Activated CD4-positive, alpha-beta T cell treated with anti-CD3 and anti-CD28 coated beads, Interleukin-2, amount 10 ng/mL, durations not matched to agents 24 days and 14 days (primary cell): ENCODE measurements at places on chromosomes 3 and 15. TPM values are rescaled to one million over a fixed set of nuclear protein-coding genes. Genes with fewer than 3 reads are reported as not detected.

DNA sequence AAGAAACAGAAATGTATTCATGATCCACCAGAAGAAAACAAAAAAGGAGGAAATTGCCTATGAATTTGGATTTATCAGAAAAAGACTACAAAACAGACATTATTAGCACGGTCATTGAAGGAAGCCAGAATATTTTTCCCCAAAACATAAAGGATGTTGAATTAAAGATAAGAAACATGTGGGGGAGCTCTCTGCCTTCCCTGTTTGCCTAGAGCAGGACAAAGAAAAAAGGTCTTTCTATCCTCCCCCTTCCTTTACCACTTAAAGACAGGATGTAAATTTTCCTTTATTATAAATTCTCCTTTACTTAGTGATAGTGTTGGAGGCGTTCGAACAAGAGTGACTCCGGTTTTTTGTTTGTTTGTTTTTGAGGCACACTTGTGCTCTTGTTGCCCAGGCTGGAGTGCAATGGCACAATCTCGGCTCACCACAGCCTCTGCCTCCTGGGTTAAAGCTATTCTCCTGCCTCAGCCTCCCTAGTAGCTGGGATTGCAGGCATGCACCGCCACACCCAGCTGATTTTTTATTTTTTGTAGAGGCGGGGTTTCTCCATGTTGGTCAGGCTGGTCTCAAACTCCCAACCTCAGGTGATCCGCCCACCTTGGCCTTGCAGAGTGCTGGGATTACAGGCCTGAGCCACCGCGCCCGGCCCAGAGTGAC, 14.9 kb upstream of the RPN1 start:
- no peak overlapping the region for H3K4me3 ChIP-seq
- no peak overlapping the region for H3K27ac ChIP-seq
- no peak for DNase-seq
- H3K4me1 ChIP-seq, result no peaks in the 10 kb centered on the region

OR5K2 gene
- not detected in 2 replicates for total RNA-seq

SCAANT1 gene
- total RNA-seq, result not detected in 2 replicates

- H3K4me3 ChIP-seq, result peak overlapping the region; percentile 88
- peaks cover 4% of the 10 kb centered on the region for H3K27me3 ChIP-seq
- peak overlapping the region; percentile 92 for H3K27ac ChIP-seq
- peak; percentile 90 for DNase-seq
- peaks cover 18% of the 10 kb centered on the region for H3K36me3 ChIP-seq
- H3K4me1 ChIP-seq, result peaks cover 40% of the 10 kb centered on the region
These were observed 731 bp downstream of the ZNF710 start for GRCh38 chr15:90001683-90002427.

THAP10 gene
- not detected in 2 replicates for total RNA-seq

IL5RA gene
- not detected in 2 replicates for total RNA-seq

DNA sequence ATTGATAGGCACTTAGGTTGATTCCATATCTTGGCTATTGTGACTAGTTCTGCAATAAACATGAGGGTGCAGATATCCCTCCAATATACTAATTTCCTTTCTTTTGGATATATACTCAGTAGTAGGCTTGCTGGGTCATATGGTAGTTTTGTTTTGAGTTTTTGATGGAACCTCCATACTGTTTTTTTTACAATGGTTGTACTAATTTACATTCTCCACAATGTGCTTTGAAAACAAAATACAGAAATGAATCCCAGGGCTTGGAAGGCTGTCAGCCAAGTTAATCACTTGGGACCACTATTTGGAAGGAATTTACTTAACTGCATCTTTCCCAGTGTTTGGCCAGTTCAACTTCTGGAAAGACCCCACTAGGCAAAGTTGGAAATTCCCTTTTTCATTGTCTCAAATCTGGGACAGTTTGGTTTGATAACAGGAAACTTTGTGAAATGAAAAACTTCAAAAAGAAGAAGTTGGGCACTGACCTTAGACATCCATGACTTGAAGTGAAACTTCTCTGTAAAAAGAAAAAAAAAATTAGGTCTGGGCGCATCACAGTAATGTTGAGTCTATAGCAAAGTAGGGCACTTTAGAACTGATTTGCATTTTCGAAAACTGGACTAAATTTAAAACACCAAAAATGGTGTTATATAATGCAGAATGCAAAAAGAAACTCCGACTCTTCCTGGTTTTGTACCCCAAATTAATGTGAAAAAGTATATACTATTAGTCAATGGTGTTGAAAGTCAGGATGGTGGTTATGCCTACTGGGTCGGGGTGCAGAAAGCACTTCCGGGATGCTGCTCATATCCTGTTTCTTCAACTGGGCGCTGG, 6.0 kb downstream of the CTSH start:
- peak overlapping the region; percentile 68 for H3K4me3 ChIP-seq
- peak overlapping the region; percentile 85 for H3K27ac ChIP-seq
- H3K36me3 ChIP-seq, result peaks cover 19% of the 10 kb centered on the region
- H3K27me3 ChIP-seq, result peaks cover 8% of the 10 kb centered on the region
- peaks cover 36% of the 10 kb centered on the region for H3K4me1 ChIP-seq

ADAMTS7 gene
- 1.3 TPM in 2 replicates for total RNA-seq

TMC3 gene
- total RNA-seq, result not detected in 2 replicates

- H3K36me3 ChIP-seq, result no peaks in the 10 kb centered on the region
- H3K4me1 ChIP-seq, result no peaks in the 10 kb centered on the region
- no peak overlapping the region for H3K27ac ChIP-seq
- H3K4me3 ChIP-seq, result no peak overlapping the region
- no peak for DNase-seq
These were observed 56.1 kb upstream of the CPNE4 start for GRCh38 chr3:132090921-132091320.

DNA sequence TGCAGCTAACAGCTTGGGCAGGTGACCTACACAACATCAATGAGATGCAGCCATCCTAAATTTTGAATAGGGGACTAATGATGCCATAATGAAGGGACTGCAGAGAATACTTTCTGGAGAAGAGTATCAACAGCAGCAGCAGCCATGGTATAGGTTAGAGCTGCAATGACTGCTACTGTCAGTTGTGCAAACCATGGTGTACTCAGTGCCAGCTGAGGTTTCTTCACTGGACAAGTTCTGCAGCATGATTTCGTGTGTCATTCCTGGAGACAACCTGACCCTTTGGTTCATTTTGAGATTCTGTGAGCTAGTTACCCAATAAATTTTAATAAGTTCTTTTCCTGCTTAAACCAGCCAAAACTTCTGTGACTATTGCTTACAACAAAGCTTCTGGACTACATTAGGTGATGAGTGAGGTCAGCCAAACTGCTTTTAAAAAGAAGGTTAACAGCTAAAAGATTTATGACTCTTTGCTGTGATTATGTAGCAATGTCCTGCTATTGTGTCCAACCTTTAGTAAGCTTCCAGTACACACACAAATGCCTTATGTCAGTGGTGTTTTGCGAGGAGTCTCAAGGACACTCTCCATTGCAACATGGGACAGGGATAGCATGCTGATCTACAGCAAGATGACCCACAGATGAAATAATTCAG, 4.8 kb upstream of the DAZL start:
- no peak overlapping the region for H3K27ac ChIP-seq
- H3K36me3 ChIP-seq, result no peaks in the 10 kb centered on the region
- no peaks in the 10 kb centered on the region for H3K4me1 ChIP-seq
- H3K27me3 ChIP-seq, result peaks cover 28% of the 10 kb centered on the region
- H3K4me3 ChIP-seq, result no peak overlapping the region
- DNase-seq, result no peak

DNA sequence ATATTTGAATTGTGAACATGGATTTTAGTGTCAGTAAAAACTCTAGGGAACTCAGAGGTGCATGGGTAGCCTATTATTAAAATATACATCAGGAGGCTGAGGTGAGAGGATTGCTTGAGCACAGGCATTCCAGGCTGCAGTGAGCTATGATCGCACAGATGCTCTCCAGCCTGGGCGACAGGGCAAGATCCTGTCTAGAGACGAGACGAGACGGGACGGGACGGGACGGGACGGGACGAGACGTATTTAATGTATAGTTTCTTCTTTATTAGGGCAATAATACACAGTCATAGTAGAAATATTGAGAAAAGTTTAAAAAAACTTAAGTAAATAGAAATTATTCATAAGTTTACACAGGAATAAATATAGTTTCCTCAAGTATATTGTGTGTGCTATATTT, 89.3 kb downstream of the DIPK2A start:
- H3K27ac ChIP-seq, result no peak overlapping the region
- H3K4me3 ChIP-seq, result no peak overlapping the region
- H3K4me1 ChIP-seq, result no peaks in the 10 kb centered on the region
- H3K27me3 ChIP-seq, result no peaks in the 10 kb centered on the region

CP gene
- not detected in 2 replicates for total RNA-seq

BOC gene
- 1.4 and 1.9 TPM in 2 replicates for total RNA-seq

STXBP5L gene
- total RNA-seq, result not detected in 2 replicates

DNA sequence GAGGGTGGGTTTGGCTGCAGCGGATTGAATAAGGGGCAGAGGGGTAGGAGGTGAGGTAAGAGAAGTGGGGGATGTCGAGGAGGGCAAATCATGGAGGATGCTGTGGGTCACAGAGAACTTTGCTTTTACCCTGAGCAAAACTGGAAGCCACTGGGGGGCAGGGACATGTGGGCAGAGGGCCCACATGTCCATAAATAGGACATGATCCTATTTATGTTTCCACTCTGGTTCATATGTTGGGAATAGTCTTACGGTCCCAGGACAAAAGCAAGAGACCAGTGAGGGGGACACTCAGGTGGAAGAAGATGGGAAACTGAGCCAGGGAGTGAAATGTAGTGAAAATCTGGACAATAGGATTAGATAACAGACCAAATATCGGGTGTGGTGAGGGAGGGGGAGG, 85.5 kb upstream of the MRPS22 start:
- no peak overlapping the region for H3K27ac ChIP-seq
- no peaks in the 10 kb centered on the region for H3K4me1 ChIP-seq
- H3K27me3 ChIP-seq, result peaks cover 7% of the 10 kb centered on the region

- no peaks in the 10 kb centered on the region for H3K27me3 ChIP-seq
- no peak for DNase-seq
- H3K36me3 ChIP-seq, result no peaks in the 10 kb centered on the region
- no peak overlapping the region for H3K4me3 ChIP-seq
- H3K27ac ChIP-seq, result no peak overlapping the region
These were observed 107.0 kb downstream of the ETFA start for GRCh38 chr15:76204109-76204845.

C2CD4A gene
- 0.05 and 0.24 TPM in 2 replicates for total RNA-seq

- H3K36me3 ChIP-seq, result no peaks in the 10 kb centered on the region
- H3K4me3 ChIP-seq, result no peak overlapping the region
- no peaks in the 10 kb centered on the region for H3K27me3 ChIP-seq
- no peaks in the 10 kb centered on the region for H3K4me1 ChIP-seq
These were observed 28.1 kb downstream of the TEX9 start for GRCh38 chr15:56393277-56393676.

- peak overlapping the region; percentile 43 for H3K27ac ChIP-seq
- peaks cover 6% of the 10 kb centered on the region for H3K36me3 ChIP-seq
- H3K4me3 ChIP-seq, result peak overlapping the region; percentile 51
- H3K4me1 ChIP-seq, result peaks cover 31% of the 10 kb centered on the region
- DNase-seq, result peak; percentile 87
These were observed 37.9 kb downstream of the RPL39L start for GRCh38 chr3:187101184-187102072.

DNA sequence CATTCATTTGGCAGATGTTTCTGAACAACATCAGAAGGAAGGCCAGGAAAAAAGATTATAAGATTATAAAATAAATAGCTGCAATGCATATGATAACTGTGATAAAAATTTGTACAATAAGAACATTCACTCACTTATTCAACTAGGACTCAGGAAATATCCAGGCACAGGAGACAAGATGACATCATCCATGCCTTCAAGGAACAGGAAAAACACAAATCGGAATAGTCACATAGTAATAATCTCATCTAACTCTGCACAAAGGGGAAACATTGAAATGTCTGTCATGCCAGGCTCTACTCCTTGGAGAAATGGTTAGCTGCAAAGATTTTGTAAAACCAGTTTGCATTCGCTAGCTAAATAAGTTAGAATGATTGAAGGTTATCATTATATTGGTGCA, 233.5 kb upstream of the AGTR1 start:
- H3K27me3 ChIP-seq, result no peaks in the 10 kb centered on the region
- no peak overlapping the region for H3K4me3 ChIP-seq
- no peaks in the 10 kb centered on the region for H3K4me1 ChIP-seq
- H3K27ac ChIP-seq, result no peak overlapping the region
- H3K36me3 ChIP-seq, result no peaks in the 10 kb centered on the region

- DNase-seq, result no peak
- H3K27me3 ChIP-seq, result peaks cover 8% of the 10 kb centered on the region
- H3K27ac ChIP-seq, result no peak overlapping the region
- H3K36me3 ChIP-seq, result no peaks in the 10 kb centered on the region
These were observed 280.5 kb downstream of the MBNL1 start for GRCh38 chr3:152549263-152549662.

DNA sequence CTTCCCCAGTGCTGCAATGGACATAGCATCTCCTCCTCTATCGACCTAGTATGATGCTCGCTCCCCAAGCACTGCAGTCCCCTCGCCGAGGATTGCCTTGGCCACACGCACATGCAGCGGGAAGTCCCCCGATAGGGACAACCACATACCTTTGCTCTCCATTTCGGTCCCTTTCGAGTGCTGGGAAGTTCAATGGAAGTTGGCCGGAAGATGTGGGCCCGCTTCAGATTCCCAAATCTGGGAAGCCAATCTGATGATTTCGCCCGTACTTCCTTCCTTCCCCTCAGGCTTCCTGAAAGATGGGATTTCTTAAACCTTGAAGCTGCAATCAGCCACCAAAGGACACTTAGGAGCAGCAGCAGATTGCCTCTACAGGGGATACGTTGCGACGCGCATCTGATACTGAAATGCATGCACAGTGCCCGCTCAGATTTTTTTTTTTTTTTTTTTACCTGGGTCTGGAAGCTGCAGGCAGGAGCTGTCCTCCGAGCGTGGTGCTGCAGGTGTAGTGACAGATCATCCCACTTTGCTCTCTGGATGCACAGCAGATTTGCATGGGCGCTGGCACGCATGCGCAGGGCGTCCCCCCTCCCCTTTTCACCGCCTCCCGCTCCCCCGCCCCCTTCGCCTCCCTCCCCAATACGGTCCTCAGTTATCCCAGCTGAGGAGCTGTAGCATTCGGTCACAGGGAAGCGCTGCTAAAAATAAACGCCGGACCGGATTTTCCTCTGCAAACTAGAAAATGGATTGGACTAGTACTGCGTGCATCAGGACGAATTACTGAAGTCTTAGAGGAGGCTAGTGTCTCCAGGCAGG, at the start of gene FGF12:
Gene FGF12 (minus strand): TSS at position 510 of the 816 bp plus-strand sequence.
- no peak within 1 kb of the TSS for H3K27ac ChIP-seq
- DNase-seq, result peak; percentile 58
- no peaks in the 10 kb centered on the region for H3K4me1 ChIP-seq
- H3K4me3 ChIP-seq, result no peak within 1 kb of the TSS

MUC20 gene
- 2.9 and 3.7 TPM in 2 replicates for total RNA-seq

C3orf49 gene
- not detected in 2 replicates for total RNA-seq

CAMK2N2 gene
- total RNA-seq, result 0.14 TPM in 2 replicates

DNA sequence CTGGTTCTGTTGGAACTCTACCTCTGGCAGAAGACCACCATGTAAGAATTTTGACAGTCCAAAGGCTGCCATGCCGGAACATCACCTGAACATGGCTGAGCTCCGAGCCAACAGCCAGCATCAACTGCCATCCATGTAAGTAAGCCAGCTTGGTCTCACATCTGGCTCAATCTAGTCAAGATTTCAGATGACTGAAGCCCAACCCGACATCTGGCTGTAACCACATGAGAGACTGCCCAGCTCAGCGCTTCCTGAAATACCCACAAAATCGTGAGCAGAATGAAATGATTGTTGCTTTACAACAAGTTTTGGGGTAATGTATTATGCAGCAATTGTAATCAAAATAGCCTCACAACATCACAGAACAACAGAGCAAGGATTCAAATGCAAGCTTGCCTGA, 32.9 kb downstream of the GHSR start:
- DNase-seq, result no peak
- H3K36me3 ChIP-seq, result no peaks in the 10 kb centered on the region
- H3K27me3 ChIP-seq, result peaks cover 34% of the 10 kb centered on the region
- no peak overlapping the region for H3K27ac ChIP-seq
- H3K4me1 ChIP-seq, result no peaks in the 10 kb centered on the region

CAMKV gene
- total RNA-seq, result 1.2 and 1.6 TPM in 2 replicates

GRCh38 chr3:23608650-23609049, 197.1 kb upstream of the UBE2E1 start:
- DNase-seq, result no peak
- peaks cover 2% of the 10 kb centered on the region for H3K27me3 ChIP-seq
- H3K36me3 ChIP-seq, result no peaks in the 10 kb centered on the region
- no peak overlapping the region for H3K4me3 ChIP-seq
- no peaks in the 10 kb centered on the region for H3K4me1 ChIP-seq
